Sciatic nerve (tissue), 2 donors: ENCODE measurements at places on chromosomes 1 and 21. TPM values are rescaled to one million over a fixed set of nuclear protein-coding genes. Genes with fewer than 3 reads are reported as not detected.
A peak's percentile ranks its signal among the peaks of the same experiment; 100 is the strongest.

DNA sequence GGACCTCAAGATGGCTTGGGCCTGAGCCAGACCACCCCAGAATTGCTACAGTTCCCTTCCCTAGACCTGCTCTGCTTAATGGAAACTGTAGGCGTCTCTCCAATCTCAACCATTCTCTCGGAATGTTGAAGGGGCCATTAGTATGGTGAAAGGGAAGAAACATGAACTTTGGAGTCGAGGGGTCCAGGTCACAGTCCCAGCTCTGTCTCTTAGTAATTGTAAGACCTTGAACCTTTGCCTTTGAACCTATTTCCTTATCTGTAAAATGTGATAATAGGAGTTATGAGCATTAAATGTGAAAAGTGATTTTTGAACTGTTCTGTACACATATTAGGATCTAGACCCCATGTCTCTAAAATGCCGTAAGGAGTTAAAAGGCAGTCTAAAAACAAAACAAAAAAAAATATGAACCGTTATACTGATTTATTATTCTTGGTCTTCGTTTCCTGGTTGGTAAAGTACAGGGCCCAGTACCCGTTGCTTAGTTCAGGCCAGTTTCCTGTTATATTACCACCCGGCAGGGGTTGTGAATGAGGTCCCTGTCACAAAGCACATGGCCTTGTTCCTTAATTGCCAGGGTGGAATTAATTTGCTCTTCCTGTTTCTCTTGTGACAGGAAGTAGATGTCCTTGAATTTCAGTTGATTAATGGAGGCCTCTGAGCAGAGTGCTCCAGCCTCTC, 42.3 kb downstream of the TCEANC2 start:
- no peak for DNase-seq

DNA sequence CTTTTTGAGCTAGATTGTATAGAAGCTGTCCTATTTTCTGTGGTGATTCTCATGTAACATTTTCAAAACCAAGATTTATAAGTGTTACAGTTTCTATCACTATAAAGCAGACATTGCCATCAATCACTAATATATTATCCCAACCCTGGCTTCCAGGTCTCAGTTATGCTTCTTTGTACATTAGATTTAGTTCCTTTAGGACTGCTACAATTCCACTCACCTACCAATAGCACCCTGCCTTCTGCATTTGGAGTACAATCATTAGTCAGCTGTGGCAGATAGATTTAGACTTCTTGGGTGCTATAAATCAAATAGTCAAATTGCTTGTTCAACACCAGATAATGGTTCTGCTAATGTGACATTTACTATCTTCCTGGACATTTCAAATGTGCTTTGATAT, 281.6 kb downstream of the BRINP3 start:
- DNase-seq, result no peak

GRCh38 chr1:237181743-237182317, 139.8 kb downstream of the RYR2 start:
- no peak for DNase-seq

DNA sequence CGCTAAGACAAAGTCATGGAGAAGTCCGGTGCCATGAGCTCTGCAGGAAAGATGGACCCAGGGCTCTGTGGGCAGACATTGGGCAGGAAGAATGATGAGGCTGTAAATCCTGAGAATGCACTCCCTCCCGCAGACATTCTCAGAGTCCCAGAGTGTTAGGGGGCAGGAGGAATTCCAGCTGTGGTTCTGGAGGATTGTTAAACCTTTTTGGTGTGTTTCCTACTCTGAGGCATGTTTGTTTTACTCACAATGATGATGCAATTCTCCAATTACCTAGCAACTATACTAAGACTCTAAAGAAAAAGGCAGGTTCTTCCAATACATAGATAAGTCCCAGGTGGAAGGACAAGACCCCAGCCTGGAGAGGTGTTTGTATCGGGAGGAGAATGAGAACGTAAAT, 2.8 kb upstream of the CAPN9 start:
- no peak for DNase-seq

Gene GNAT2
- not detected for total RNA-seq

GRCh38 chr1:88985032-88985431, 7.4 kb downstream of the KYAT3 start:
- no peak for DNase-seq

Gene AJAP1
- 1.4 TPM for total RNA-seq

DNA sequence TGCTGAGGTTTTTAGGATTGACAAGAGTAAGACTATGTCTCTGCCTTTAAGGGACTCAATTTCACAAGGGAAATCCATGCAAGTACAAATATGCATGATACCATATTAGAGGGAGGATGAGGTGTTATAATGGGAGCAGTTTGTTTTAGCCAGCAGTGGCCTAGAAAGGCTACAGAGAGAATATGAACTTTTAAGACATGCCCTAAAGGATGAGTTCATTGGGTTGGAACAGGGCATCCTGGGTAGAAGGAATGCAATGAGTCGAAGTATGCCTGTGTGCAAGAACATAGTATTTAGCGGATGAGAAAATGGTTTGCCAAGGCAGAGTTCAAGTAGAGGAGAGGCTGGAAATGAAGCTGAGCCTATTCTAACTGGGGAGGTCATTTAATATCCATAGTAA, 32.6 kb upstream of the LEPR start:
- no peak for DNase-seq

Gene PRELP
- 200 TPM for total RNA-seq

Gene LIPI
- 0.98 TPM for total RNA-seq

DNA sequence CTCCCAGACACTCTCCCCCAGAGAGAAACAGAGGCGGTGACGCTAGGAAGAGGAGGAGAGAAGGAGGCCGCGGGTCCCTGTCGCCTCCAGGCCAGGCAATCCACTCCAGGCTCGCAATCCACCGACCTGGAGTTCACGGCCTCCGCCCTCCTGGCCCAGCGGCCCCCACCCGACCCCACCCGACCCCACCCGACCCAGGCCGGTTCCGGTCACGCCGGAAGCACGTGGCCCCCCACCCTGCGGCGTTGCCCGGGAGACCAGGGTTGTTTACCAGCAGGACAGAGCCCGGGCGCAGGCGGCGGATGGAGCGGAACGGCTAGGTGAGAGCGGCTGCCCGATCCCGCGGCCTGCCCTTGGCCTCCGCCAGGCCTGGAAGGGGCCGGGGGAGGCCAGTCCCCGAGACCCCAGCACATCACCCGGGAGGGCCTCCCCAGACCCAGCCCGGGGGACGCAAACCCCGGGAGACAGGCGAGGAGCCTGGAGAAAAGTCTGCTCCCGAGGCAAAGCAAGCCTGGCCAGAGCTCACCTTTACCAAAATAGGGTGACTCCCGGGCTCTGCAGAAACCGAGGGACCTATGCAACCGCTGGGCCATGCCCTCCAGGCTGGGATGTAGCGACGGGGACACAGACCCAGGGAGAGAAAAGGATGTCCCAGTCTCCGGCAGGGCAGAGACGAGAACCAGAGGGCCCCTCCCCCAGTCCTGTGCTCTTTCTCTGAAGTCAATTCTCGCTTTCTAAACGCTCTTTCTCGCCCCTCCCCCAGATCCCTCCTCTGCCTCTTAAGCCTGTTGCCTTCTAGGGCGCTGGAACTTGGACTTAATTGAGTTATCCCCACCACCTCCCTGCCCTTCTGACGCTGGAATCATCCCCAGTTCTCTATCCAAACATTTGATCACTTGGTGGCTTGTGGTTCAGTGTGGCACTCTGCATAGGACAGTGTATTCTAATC, at the start of the genes PLA2G2C and UBXN10:
TSS of gene PLA2G2C (minus strand) at position 685 of the 949 bp plus-strand sequence. CDS start 9,155 bp downstream, outside the sequence.
TSS of gene UBXN10 (plus strand) at position 263 of the 949 bp plus-strand sequence. CDS start 4,466 bp downstream, outside the sequence.
- peak; percentile 64 for DNase-seq

GRCh38 chr1:246532519-246532918, 25.4 kb upstream of the SMYD3 start:
- no peak for DNase-seq

- DNase-seq, result no peak
Observed at GRCh38 chr1:116062201-116062600, 49.0 kb upstream of the MAB21L3 start.

Gene OR2T2
- total RNA-seq, result not detected

DNA sequence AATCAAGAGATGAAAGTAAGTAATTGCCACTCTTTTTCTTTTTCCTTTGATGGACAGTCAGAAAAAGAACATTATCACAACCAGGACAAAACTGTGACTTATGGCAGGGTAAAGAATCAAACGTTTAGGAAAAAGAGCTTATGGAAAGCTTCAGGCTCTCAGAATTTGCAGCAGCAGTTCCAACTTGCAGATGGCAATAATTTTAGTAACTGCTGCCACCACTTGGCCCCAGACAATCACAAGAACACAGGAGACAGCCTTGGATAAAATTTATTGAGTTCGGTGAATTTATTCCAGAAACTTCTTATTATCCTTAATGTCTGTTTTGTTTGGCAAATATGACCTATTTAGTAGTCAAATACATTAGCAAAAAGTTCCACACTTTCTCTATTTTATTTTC, 804.4 kb downstream of the BRINP3 start:
- no peak for DNase-seq

DNA sequence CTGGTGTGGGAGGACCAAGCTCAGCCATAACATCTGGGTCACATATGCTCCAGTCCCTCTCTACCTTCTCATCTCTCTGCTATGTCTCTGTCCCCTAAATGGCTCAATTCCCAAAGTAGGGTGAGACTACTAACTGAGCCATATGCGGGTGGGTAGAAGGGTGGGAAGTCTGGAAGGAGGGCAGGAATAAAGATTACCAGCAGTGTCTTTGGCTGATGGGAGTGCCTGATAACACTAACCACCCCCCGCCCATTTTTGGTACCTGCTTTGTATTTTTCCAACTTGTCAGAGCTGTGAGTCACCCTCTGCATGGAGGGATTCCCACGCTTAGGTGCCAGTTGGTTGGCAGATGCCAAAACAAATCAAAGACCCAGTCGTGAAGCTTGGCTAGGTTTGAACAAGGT, 14.9 kb upstream of the SSBP3 start:
- DNase-seq, result no peak

DNA sequence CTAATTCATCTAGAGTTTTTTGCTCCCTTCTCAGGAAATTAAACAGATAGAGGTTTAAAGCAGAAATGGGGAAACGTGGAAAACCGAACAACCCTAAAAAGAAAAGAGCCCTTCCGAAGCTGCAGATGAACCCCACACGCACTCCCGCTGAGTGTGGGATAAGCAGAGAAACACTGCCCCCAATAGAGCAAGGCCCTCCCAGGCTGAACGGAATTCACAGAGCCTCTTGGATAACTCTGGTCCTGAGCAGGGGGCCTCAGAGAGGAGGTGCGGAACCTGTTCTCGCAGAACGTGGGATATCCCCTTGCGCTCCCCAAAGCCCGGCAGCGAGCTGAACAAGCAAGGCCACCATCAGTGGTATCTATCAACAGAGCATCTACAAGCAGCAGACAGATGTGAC, 44.9 kb downstream of the SSBP3 start:
- DNase-seq, result no peak

DNA sequence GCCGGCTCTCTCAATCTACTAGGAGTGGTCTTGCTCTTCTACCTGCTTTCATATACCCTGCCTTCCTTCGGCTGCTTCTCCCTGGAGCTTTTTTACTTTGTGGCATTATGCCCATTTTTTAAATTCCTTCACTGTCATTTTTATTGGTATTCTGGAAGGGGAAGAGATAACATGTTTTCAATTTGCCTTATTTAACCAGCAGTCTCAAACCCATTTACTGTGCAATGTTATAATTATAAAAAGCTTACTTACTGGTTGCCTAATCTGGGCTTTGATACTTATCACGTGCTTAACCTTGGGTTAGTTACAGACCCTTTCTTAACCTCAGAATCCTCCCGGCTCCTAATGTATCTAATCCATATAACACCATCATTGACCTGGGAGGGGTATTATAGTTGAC, 128.1 kb downstream of the SIPA1L2 start:
- DNase-seq, result no peak

Gene FGGY
- 41.1 TPM for total RNA-seq

GRCh38 chr1:26475989-26476388, 3.7 kb downstream of the HMGN2 start:
- DNase-seq, result no peak

Gene FAM151A
- not detected for total RNA-seq

DNA sequence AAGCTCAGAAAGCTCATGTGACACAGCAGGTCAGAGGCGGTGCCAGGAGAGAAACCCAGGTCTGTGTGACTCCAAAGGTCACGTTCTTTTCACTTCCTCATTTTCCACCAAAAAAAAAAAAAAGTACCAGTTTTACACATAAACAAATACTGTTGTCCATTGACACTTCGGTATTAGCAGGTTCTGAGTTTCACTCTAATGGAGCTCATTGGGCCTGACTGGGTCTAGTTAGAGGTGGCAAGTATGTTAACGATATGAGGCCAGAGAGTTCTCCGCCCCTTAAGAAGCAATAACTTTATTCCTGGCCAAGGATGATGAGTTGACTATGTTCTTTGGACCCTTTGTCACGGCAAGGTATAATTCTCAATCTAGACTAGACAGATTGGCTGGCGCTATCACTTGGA, 30.0 kb upstream of the SDE2 start:
- DNase-seq, result no peak

Gene CFH
- total RNA-seq, result 299 TPM

Gene LRRC71
- total RNA-seq, result 2.5 TPM

GRCh38 chr1:69504730-69505252, 62.9 kb upstream of the LRRC7 start:
- DNase-seq, result no peak

DNA sequence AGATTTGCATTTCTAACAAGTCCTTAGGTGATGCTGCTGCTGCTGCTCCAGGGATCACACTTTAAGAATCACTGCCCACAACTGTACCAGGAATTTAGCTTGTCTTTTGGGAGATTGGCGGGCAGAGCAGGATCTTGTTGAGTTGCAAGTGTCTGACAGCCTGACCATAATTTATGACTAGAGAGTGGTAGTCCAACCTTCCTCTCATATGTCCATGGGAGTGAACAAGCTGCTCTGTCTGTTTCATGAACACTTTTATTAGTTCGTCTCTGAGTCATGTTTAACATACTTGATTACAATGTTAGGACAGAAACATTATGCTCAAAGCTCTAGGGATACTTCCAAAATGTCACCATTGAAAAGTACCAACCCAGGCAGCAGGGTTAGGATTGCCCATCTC, 169.6 kb downstream of the TGFB2 start:
- DNase-seq, result no peak

Gene RHD
- total RNA-seq, result 0.27 TPM

Gene C8A
- total RNA-seq, result not detected

- DNase-seq, result no peak
Observed at GRCh38 chr21:45142469-45143308, 68.3 kb downstream of the ADARB1 start.

GRCh38 chr1:217911908-217912307, 280.8 kb downstream of the SPATA17 start:
- DNase-seq, result no peak

DNA sequence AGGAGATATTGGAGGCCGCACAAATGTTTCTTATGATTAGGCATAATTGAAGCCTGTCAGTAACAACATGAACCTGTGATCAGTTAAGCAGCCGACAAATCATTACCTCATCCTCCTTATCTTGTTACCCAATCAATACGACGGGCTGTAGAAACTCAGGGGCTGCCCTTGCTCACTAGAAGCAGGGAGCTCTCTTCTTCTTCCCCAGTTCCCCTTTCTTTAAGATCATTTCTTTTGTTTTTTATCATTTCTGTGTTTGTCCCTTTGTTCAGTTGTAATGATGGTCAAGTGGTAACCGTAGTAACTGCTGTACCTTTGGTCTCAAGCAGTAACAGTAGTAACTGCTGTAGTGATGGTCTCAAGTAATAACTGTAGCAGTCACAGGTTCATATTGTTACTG, 13.8 kb upstream of the FCGR2A start:
- DNase-seq, result no peak

Gene OR2L5
- total RNA-seq, result not detected

Gene RNF223
- total RNA-seq, result not detected

Gene RGS18
- 4.3 TPM for total RNA-seq
